Effector CD8-positive, alpha-beta T cell (primary cell): ENCODE measurements at places on chromosomes 2 and 18.

DNA sequence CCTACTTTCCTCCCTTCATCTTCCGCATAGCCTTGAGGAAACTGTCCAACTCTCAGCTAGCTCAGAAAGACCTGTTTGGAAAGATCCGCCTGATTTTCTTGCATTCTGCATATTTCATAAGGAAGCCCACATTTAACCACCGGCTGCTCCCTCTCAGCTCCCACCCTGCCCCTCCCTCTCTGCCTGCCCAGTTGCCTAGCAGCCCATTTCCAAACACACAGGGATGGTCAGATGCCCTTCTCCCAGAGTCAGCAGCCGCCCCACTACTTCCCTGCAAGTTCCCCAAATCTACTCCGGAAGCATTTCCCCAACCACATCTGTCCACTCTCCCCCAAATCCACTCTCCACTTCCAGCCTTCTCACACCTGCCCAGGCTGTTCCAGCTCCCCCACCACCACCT, 96.0 kb downstream of the TNS1 start:
- DNase-seq, result no peak

GRCh38 chr2:120874888-120875275, 139.2 kb downstream of the GLI2 start:
- DNase-seq, result no peak

- DNase-seq, result peak; percentile 95
Measured at GRCh38 chr2:10448576-10449485, 704 bp upstream of the ODC1 start.

DNA sequence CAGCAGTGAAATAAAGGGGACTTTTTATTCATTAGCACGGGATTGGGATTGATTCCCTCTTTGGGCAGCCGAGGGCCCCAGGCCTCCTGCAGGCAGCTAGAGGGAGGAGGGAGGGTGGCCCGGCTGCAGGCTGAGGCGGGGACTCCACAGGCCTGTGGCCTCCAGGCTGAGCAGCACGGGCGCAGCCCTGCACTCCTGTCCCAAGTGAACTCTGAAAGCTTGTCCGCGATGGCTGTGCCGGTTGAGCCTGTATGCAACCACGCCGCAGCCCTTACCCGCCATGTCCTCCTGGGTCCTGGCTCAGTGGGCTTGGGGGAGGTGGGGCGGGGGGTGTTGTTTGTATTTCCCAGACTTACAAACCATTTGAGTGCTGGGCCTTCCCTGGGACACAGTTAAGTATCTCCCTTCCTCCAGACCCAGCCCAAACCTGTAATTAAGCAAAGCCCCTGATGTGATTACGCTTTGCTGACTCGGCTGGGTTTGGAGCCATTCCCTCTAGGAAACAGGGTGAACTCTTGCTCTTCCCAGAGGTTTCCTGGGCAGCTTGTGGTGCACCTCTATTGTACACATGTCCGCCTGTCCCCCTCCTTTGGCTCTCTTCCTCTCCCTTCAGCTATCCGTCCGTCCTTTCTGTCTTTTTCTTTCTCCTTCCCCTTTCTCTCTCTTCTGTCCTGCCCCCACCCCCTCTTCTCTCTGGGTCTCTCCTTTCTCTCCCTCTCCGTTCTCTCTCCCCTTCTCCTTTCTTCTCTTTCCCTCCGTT, 5.3 kb downstream of the GLI2 start:
- no peak for DNase-seq

DNA sequence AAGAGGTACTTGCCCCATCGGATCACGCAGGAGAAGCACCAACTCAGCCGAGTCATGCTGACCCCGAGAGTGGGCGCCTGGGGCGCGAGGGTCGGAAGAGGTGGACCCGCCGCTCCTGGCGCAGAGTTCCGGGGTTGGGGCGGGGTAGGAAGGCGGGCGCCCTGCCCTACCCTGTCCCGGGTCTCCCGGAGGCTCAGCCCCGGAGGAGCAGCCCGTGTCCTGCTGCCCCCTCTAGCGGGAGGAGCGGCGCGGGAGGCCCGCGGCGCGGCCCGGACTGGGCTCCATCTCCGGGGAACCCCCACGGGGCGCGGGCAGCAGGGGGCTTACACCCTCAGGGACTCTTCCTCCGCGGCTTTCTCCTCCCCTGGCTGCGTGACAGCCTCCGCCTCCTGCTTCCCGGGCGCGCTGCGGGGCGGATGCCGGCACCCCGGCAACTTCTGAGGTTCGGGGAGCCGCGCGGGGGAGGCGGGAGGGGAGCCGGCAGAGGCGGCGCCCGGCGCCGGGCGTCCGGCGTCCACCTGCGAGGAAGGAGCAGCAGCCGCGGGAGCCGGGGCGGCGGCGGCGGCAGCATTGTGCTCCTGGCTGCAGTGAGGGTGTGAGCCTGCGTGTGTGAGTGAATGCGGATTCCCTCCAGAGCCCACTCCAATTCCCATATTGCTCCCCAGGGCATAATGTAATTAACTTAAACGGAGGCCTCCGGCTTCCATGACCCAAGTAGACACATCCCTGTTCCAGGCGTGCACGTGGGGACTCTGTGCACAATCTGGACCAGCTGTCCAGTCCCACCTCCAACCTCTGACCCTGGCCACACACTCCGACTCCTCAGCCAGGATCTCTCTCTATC, 7.6 kb upstream of the TNS1 start:
- no peak for DNase-seq

DNA sequence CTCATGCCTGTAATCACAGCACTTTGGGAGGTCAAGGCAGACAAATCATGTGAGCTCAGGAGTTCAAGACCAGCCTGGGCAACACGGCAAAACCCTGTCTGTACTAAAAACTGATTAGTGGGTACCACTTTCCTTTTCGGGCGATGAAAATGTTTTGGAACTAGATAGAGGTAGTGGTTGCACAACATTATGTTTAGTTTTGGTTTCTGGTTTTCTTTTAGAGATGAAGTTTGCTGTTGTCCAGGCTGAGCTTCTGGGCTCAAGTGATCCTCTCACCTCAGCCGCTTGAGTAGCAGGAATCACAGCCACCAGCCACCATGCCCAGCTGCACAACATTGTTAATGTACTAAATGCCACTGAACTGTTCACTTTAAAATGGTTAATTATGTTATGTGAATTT, 27.6 kb downstream of the AAK1 start:
- no peak for DNase-seq

DNA sequence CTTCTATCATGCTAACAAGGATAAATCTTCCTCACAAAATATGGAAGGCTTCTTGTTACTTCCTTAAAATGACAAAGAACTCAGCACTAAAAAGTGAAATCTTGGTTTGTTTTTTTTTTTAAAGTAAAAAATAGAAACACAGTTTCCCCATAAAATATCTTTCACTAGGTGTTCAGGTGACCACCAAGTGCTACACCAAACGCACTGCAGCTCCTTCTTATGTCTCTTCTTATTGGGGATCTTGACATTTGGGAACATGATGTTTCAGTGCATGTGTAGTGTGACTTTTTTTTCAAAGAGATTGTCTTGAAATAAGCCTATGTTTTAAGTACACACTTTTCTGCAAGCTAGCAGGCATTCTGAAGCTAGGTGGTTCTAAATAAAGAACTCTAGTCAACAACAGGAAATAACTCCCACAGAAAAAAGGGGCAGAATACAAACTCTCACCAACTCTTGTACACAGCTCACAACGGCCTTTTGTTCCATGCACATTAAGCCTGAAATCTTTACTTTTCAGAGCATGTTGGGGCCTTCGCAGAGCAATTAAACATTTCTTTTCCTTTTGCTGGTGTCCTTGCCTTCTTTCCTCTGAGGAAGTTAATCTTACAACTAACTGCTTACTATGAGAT, 13.2 kb upstream of the SERTAD2 start:
- DNase-seq, result no peak

DNA sequence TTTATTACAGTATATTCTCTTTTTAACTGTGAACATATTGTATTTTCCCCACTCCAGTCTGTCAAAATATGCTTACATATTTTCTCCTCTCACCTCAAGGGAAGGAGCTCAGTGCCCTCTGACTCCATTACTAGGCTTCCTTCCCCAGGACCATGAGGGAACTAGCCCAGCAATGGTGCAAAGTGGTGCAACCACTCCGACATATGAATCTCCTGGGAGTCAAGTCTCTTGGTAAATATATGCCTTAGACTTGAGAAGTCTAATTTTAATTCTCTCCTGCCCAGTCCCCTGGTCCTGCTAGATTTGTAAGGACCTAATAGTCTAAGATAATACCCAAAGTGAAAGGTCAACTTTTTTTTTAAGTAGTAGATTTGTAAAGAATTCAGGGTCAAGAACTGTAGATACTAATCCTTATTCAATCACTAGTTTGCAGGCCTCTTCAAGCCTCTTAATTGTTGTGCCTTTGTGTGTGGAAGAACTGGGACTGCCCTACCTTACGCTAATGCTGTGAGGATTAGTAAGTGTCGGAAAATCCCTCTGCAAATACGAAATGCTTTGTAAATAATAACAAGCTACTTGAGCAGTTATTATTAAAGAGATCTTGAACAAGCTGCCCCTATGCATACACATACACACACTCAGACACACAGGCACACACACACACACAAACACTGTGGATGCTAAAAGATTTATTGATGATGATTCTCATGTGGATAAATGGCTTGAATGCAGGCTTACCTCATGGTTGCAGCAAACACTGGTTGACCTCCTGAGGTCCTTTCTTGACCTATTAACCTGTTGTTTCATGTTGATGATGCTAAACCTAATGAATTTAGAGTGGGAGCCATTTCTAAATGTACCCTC, 251.2 kb upstream of the PARD3B start:
- no peak for DNase-seq

GRCh38 chr18:69948919-69949537, 1.4 kb upstream of the CD226 start:
- DNase-seq, result no peak

- no peak for DNase-seq
Measured at GRCh38 chr2:184597571-184597991, 748 bp upstream of the ZNF804A start.

DNA sequence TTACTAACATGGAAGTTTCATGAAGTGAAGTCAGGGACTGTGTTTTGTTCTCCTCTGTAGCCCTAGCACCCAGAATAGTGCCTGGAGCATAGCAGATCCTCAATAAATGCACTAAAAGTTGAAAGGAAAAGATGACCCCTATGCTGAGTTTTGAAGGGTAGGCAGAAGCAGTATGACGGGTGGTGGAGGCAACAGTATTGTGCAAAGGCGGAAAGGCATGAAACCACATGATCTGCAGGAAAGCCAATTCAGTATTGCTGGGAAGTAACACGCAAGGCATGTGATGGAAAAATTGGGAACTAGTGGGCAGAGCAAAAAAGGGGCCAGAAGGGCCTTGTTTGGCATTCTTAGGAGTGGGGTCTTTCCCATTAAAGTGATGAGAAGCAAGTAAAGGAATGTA, 23.1 kb downstream of the DTNB start:
- no peak for DNase-seq

DNA sequence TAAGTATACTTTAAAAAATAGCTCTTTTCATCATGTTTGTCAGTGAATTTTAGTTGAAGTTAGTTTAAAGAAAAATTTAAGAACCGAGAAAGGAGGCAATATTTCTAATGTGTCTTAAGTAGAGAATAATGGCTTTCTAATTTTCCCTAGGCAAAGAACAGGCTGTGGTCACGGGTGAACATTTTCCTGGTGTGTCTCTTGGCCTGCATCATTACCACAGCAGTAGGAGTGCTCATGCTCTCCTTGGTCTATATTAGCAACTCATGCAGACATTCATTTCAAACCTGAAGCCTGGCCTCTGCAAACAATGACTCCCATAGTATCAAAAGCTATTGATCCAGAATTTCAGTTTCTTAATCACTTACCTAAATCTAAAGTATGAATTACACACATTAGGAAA, 57.4 kb downstream of the C18orf54 start:
- DNase-seq, result no peak

DNA sequence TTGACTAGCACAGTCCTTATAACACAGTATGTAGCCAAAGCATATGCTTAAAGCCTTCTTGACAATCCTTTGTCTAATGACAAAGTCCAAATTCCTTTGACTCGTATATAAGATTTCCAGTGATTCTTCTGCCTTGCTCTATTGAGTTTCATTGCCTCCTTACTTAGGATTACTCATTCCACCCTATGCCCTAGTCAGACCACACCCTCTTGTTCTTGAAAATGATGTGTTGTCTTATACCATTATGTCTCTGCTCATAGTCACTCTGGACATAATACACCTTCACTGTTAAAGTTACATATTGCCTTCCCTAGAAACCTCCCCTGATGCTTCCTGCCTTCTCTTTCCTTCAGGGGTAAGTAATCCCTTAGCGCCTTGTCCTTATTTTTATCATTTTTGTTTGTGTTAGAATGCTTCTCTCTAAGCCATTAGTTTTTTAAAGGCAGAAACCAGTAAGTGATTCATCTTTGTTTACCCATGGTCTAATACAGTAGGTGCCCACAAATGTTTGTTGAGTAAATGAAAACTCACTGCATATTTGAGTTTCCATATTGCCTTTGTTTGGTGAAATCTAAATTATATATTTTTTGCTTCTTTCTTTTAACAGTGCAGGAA, 19.3 kb downstream of the GPD2 start:
- DNase-seq, result no peak

DNA sequence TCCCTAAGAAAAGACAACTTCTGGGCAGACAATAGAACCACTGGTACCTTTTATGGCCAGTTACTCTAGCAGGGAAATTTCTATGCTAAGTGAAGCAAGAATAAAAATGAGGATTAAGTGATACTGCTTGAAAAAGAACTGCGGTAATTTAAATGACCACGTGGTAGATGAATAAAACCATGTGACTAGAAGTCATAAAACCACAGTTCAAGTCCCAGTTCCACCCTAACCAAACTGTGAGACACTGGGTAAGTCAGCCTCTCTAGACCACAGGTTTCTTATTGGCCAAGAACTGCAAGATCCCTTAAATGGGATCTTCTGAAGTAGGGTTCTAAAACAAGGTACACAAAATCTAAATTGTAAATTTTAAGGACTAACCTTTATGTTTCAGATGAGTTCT, 12.7 kb downstream of the TMEM237 start:
- no peak for DNase-seq

DNA sequence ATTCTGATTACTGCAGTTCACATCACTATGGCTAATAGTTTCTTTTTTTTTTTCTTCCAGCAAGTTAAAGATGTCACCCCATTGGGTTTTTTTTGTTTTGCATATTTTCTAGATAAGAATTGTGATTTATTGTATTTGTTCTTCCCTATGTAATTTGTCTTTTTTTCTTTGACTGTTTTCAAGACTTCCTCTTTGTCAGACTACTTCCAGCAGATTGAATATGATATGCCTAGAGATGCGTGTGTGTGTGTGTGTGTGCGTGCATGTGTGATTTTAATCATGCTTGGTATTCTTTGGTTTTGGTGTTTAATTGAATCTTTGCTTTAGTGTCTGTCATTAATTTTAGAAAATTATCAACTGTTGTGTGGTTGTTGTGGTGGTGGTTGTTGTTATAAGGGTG, 166.7 kb upstream of the SLC39A10 start:
- DNase-seq, result no peak

DNA sequence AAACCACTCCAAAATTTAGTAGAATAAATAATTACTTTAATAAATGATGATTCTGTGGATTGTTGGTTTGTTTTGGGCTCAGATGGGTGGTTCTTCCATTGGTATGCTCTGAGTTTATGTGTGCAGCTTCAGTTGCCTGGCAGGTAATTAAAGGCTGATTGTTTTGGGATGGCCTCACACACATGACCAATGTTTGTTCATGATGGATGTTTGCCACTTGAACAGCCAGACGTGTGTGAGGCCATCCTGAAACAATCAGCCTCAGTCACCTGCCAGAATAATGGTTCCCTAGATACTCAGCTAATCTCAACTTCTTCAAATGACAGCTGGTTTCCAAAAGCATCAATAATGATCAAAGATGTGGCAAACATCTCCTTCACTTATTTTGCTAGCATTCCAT, 352.5 kb upstream of the GULP1 start:
- no peak for DNase-seq
